ENCODE measurements at places on chromosomes 7 and 10. TPM values are rescaled to one million over a fixed set of nuclear protein-coding genes. Genes with fewer than 3 reads are reported as not detected.
A peak's percentile ranks its signal among the peaks of the same experiment; 100 is the strongest.

- no peaks in the 10 kb centered on the region for H3K27me3 ChIP-seq
- H3K4me1 ChIP-seq = peaks cover 3% of the 10 kb centered on the region
- H3K27ac ChIP-seq = no peak overlapping the region
- no peaks in the 10 kb centered on the region for H3K36me3 ChIP-seq
Observed at GRCh38 chr7:14420768-14421167, 431.3 kb upstream of the ETV1 start.

DNA sequence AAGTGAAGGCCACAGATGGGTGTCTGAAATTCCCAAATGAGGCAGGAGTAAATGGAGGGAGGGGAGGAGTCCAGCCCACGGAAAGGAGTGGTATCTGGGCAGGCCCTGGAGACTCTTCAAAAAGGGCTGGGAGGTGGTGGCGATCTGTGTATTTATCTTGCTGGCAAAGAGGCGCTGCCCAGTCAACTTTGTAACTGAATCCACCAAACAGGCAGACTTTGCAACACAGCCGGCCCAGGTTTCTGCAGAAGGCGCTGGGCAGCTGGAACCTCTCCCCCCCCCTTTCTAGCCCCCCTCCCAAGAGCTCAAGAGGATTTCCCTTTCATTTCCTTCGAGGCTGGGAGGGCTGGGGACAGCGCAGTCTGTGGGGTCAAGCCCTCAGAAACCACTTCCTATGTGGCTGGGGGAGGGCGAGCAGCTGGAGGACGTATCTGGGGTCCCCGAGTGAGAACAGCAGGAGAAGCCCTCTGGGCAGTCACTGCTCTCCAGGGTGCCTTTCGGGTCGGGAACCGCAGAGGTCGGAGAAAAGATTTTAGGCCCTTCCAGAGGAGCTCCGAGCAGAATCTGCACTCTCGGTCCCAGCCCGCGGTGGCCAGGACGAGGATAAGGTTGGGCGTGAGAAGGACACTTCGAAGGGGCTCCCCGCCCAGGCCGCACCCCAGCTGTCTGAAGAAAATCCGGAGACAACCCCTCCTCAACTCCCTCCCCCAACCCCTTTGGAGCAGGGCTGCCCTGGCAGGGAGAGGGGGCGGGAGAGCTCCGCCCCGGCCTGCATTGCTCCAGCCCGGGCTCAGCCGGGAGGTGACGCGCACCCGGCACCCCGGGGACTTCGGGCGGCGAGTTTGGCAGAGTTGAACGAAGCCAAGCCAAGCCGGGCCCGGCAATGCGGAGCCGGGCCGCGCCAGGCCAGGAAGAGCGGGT, 965 bp downstream of the ZCCHC24 start:
- no peaks in the 10 kb centered on the region for H3K36me3 ChIP-seq
- peak overlapping the region; percentile 61 for H3K4me3 ChIP-seq
- peak; percentile 70 for DNase-seq
- H3K4me1 ChIP-seq = peaks cover 23% of the 10 kb centered on the region

DNA sequence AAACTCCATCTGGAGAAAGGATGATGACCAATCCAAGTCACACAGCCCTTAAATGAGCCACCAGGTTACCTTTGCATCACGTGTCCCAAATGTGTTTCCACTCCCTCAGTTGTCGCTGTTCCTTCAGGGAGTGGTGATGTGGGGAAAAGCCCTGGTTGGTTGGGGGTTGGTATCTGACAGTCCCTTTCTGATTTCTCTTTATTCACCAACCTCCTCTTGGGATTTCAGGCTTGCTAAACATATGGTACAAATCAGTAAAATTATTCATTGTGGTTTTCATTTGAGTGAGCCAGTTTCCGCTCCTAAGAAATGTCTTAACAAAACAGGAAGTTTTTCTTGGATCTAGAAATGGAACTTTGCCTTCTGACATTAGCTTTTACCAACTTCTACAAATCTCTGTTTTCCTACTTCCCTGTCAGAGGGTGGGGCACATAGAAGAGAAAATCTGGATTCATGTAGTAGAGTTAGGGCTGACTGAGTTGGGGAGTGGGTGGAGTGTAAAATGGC, 40.0 kb upstream of the KMT2E start:
- no peak overlapping the region for H3K4me3 ChIP-seq
- peaks cover 22% of the 10 kb centered on the region for H3K4me1 ChIP-seq
- no peaks in the 10 kb centered on the region for H3K36me3 ChIP-seq
- peak overlapping the region; percentile 18 for H3K27ac ChIP-seq

DNA sequence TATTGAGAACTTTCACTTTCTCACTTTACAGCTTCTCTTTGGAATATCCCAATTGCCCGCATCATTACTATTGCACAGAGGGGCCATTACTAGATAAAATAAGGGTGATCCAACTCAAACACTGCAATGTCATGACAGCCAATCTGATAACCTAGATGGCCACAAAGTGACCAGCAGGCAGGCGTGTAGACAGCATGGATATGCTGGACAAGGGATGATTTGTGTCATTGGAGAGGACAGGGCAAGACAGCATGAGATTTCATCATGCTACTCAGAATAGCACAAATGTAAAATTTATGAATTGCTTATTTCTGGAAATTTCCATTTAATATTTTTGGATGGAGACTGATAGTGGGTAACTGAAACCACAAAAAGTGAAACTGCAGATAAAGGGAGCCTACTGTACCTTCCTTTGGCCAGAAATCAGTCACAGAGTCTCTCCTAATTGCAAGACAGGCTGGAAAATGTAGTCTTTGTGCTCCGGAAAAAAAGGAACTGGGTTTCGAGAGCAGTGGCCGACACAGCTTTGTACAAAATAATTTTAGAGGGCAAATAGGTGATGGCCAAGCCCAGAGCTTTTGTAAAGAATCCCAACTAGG, 6.1 kb upstream of the GSDME start:
- H3K36me3 ChIP-seq = no peaks in the 10 kb centered on the region
- H3K27ac ChIP-seq = no peak overlapping the region
- DNase-seq = no peak
- peaks cover 2% of the 10 kb centered on the region for H3K4me1 ChIP-seq

DNA sequence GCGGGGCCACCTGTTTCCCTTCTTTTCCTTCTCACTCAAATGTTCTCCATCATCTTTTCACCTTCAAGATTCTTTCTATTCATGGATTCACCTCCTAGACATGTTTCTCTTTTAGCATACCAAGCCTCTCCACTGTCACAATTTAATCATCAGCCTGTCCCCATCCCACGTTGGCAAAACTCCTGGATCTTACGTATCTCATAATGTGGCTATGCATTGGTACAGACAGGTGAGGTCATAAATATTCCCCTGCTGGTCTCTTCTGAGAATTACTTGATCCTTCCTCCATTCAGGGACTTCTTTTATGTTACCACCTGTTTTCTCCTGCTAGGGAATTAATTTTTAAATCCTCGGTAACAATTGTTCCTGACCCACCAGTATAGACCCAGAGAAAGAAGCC, 262.6 kb upstream of the NEBL start:
- H3K4me1 ChIP-seq = no peaks in the 10 kb centered on the region
- H3K27ac ChIP-seq = no peak overlapping the region
- DNase-seq = no peak
- H3K4me3 ChIP-seq = no peak overlapping the region

Gene PDE1C
- polyA plus RNA-seq = 0.22 TPM

Gene ANKRD30A
- polyA plus RNA-seq = not detected

Gene IQUB
- polyA plus RNA-seq = 0.22 TPM

DNA sequence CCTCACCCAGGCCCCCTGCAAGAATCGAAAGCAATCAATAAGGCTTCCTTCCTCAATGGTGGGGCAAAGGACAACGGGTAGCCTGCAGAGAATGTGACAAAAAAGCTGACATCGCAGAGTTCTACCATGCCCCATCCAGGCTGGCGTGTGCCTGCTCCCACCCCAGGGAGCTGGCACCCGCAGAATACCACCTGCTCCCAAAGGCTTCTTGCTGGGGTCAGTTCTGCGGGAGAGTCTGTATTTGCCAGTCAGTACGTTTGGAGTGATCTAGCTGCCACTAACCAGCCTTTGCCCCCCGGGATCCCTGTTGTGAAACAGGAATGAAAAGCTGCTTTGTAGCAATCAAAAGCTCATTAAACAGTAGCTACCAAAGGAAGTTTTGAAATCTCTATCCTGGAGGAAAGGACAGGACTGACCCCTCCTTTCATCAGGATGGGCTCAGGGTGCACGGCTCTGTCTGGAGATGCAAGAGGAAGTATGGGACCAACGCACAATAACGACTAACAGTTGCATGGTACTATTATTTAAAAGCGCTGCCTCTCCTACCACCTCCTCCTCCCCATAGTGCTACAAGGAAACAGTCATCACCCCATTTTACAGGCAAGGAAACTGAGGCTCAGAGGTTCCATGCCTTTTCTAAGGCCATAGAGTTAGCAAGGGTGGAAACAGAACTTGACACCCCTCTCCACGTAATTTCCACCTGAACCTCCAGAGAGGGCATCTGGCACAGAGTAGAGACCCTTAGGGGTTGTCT, 67.0 kb downstream of the FGFR2 start:
- H3K27me3 ChIP-seq = no peaks in the 10 kb centered on the region
- no peak overlapping the region for H3K4me3 ChIP-seq
- H3K4me1 ChIP-seq = no peaks in the 10 kb centered on the region
- H3K27ac ChIP-seq = no peak overlapping the region
- peak; percentile 63 for DNase-seq
- peaks cover 18% of the 10 kb centered on the region for H3K36me3 ChIP-seq

Gene EXOSC1
- 35.4 TPM for polyA plus RNA-seq

GRCh38 chr10:35136263-35136815, 9.7 kb downstream of the CREM start:
- no peaks in the 10 kb centered on the region for H3K27me3 ChIP-seq
- H3K4me1 ChIP-seq = peaks cover 2% of the 10 kb centered on the region
- H3K4me3 ChIP-seq = no peak overlapping the region
- no peak for DNase-seq
- H3K36me3 ChIP-seq = no peaks in the 10 kb centered on the region

Gene PTPRE
- 3.5 TPM for polyA plus RNA-seq

Gene FBH1
- 89.9 TPM for polyA plus RNA-seq

DNA sequence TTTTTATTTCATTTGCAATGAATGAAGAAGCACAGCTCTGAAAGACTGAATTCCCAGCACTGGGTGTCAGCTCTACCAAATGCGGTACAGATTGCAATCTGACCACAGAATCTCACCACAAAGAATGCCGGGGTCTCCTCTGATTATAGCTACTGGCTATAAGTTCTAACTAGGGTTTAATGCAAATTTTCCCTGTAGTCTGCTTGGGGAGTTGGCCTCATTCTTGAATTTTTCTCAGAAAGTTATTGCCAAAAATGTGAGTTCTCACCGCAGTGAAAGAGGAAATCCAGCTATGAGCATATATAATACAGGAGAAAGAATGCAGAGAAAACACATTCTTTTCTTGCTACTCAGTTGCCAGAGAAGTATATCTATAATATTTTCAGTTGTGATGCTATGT, 1255.7 kb upstream of the LRRTM3 start:
- no peaks in the 10 kb centered on the region for H3K27me3 ChIP-seq
- H3K4me3 ChIP-seq = no peak overlapping the region
- DNase-seq = no peak
- H3K36me3 ChIP-seq = no peaks in the 10 kb centered on the region
- H3K27ac ChIP-seq = no peak overlapping the region
- no peaks in the 10 kb centered on the region for H3K4me1 ChIP-seq

DNA sequence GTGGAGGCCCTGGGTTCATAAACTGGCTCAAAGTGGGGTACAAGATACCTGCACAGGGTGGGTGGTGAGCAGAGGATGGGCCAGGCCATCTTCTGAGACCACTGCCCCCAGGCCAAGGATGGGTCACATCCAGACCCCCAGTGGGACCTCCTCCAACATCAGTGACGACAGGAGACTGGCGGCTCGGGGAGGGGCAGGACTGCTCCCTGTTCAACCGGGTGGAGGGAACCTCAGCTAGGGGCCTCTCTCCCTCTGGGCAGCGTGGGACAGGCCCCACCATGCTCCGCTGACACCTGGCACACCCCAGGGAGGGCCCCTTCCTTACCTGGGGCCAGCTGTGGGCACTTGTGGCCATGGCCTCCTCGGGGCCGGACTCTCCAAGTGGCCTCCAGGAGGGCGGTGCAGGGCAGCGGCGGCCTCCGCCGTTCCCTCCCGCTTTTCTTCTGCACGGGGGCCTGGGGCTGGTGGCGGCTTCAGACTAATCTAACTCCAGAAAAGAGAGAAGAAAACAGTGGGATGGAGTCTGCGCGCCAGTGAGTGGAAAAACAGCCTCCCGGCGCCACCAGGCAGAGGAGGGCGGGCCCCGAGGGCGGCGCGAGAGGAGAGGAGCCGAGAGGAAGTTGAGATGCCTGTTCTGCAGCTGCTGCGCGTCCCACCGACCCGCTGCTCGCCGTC, at the start of gene CALHM2:
CALHM2 (minus strand) TSS at position 540 of the 675 bp plus-strand sequence. CDS start 2,429 bp downstream, outside the sequence.
- DNase-seq = peak; percentile 40
- no peaks in the 10 kb centered on the region for H3K36me3 ChIP-seq
- H3K27ac ChIP-seq = peak within 1 kb of the TSS; percentile 65
- peak within 1 kb of the TSS; percentile 57 for H3K4me3 ChIP-seq
- H3K4me1 ChIP-seq = no peaks in the 10 kb centered on the region

DNA sequence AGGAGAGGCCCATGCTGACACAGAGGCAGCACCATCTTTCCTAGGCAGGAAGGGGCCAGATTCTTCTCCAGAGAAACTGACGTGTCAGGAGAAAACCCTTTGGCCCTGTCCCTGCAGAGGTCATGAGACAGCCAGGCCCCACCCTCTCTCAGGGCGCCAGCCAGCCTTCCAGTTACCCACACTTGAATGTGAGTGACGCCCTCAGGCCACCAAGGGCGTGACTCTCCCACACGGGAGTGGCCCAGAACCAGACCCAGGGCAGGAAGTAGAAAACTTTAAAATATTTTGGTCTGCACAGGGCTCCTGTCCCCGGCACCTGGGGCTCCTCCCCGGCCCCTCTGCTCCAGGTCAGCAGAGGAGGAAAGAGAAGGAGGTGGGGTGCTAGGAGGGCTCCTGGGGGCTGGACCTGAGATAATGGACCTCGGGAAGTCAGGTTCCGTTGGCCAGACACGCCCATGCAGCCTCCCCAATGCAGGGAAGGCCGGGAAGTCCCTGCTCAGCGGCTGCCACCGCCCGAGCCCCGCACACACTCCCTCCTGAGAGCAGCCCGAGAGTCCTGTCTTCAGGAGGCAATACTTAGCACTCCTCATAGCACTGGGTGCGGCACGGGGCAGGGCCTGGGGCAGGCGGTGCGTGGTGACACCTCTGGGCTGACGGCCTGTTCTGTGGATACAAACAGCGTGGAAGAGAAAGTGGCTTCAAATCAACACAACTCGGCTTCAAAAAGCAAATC, 67.0 kb upstream of the CFAP46 start:
- DNase-seq = peak; percentile 61
- no peaks in the 10 kb centered on the region for H3K36me3 ChIP-seq
- H3K27ac ChIP-seq = no peak overlapping the region
- peaks cover 4% of the 10 kb centered on the region for H3K4me1 ChIP-seq
- no peak overlapping the region for H3K4me3 ChIP-seq

- H3K36me3 ChIP-seq = no peaks in the 10 kb centered on the region
- H3K4me3 ChIP-seq = no peak overlapping the region
- no peak for DNase-seq
- no peak overlapping the region for H3K27ac ChIP-seq
- H3K27me3 ChIP-seq = peaks cover 27% of the 10 kb centered on the region
- H3K4me1 ChIP-seq = no peaks in the 10 kb centered on the region
Observed at GRCh38 chr7:151273651-151274390, 25.3 kb upstream of the SMARCD3 start.

GRCh38 chr10:6748029-6748428, 168.0 kb upstream of the PRKCQ start:
- H3K27me3 ChIP-seq = no peaks in the 10 kb centered on the region
- no peaks in the 10 kb centered on the region for H3K4me1 ChIP-seq
- H3K36me3 ChIP-seq = no peaks in the 10 kb centered on the region
- H3K4me3 ChIP-seq = no peak overlapping the region

All from small intestine (tissue), 16 donors.